ENCODE measurements at places on chromosomes 1 and 21. TPM values are rescaled to one million over a fixed set of nuclear protein-coding genes. Genes with fewer than 3 reads are reported as not detected.

The AMY2A gene
- total RNA-seq, result not detected

The NHLH1 gene
- total RNA-seq, result not detected

The TMEM125 gene
- total RNA-seq, result 8.6 TPM

The GJA5 gene
- 2.0 TPM for total RNA-seq

The CHRM3 gene
- total RNA-seq, result 3.5 TPM

The OPRD1 gene
- not detected for total RNA-seq

The TTLL7 gene
- total RNA-seq, result 6.8 TPM

The FCGR3B gene
- total RNA-seq, result not detected

The C4BPA gene
- not detected for total RNA-seq

The PALMD gene
- 8.2 TPM for total RNA-seq

The MDM4 gene
- total RNA-seq, result 36.3 TPM

The ZNF683 gene
- total RNA-seq, result not detected

The CLIC6 gene
- not detected for total RNA-seq

The TLR5 gene
- total RNA-seq, result 1.2 TPM

The SPATA46 gene
- total RNA-seq, result not detected

The GIPC2 gene
- total RNA-seq, result not detected

The NOC2L gene
- 340 TPM for total RNA-seq

The SIK1 gene
- total RNA-seq, result 107 TPM

The SERBP1 gene
- 337 TPM for total RNA-seq

The SLAMF8 gene
- not detected for total RNA-seq

The H3-3A gene
- total RNA-seq, result 196 TPM

The OPN3 gene
- 45.5 TPM for total RNA-seq

The TMCO4 gene
- total RNA-seq, result 16.0 TPM

The INSRR gene
- not detected for total RNA-seq

The RC3H1 gene
- 7.5 TPM for total RNA-seq

The VTCN1 gene
- 0.12 TPM for total RNA-seq

The RASAL2 gene
- total RNA-seq, result 11.3 TPM

The SHE gene
- total RNA-seq, result not detected

The GSTM5 gene
- not detected for total RNA-seq

Measured in PC-3 (cell line).